ENCODE measurements at places on chromosomes 6 and 20.

- DNase-seq = no peak
Measured at GRCh38 chr6:103799971-103800670, 1059.6 kb downstream of the HACE1 start.

DNA sequence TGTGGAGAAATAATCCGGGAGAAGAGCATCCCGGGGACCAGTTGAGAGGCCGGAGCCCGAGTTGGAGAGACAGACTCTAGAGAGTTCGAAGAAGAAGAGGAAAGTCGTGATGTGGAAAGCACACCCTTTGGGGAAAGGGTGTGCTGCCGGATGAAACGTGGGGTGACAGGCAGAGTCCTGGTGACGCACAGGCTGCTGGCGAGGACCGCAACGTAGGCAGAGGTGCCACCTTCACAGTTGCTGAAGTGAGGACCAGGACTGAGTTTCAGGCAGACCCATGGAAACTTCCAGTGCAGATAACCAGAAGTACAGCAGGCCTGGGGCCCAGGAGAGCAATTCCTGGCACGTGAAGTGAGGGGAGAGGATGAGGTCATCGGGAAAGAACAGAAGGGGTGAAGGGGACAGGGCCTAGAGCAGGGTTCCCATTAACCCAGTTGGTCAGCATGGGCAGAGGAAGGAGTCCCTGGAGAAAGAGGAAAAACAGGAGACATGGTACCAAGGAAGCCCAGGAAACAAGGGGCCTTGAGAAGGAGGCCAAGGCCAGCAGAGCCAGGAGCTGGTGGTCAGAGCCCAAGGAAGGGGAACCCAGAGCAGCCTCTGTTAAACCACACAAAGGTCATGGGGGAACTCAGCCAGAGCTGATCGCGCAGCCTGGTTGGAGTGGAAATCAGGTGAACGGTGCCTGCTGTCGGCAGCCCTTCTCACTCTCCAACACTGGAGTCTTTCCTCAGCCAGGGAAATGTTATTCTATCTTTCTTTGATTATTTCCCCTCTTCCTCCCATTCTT lies 84.1 kb downstream of the PRND start:
- DNase-seq = no peak

- no peak for DNase-seq
Measured at GRCh38 chr20:23415959-23416583, 5.2 kb downstream of the NAPB start.

DNA sequence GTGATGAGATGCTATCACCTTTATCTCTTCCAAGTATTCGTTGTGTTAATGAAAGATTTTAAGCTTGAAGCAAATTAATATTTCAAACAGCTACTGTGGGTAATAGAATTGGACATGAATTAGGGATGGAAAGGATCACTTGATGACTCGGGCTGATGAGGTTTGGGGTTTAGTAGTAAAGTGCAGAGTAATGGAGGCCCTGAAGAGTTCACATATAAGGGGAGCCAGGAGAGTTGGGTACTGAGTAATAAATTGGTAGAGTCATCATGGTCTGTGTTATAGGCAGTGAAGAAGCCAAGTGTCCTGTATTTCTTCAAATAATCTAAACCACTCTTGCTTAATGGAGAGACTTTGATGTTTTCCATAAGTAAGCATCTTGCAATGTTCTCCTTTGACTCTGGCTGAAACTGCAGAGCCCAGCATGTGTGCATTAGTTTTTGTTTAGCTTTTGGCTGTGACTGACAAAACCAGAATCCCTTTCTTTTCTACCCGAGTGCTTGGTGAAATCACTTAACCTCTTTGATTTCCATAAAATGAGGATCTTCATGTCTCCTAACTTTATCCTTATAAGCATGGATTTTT lies 57.6 kb downstream of the L3MBTL3 start:
- DNase-seq = no peak

DNA sequence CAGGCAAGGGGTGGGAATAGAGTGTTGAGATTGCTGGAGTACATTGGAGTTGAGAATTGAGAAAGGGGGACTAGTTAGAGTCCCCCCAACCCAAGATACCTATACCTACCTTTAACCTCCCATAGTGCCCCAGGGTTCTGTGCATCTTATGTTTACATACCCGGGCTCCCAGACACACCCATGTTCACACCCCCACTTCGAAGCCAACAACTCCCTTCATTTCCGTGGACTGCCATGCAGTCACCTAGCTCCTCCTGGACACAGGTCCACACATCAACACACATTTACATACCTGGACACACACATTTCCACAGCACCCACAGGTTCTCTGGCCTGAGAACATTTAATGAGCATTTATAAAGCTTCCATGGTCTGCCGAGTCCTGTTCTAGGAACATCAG lies 5.1 kb downstream of the TMEM63B start:
- DNase-seq = no peak
